ENCODE measurements at places on chromosomes 2 and 18.

DNA sequence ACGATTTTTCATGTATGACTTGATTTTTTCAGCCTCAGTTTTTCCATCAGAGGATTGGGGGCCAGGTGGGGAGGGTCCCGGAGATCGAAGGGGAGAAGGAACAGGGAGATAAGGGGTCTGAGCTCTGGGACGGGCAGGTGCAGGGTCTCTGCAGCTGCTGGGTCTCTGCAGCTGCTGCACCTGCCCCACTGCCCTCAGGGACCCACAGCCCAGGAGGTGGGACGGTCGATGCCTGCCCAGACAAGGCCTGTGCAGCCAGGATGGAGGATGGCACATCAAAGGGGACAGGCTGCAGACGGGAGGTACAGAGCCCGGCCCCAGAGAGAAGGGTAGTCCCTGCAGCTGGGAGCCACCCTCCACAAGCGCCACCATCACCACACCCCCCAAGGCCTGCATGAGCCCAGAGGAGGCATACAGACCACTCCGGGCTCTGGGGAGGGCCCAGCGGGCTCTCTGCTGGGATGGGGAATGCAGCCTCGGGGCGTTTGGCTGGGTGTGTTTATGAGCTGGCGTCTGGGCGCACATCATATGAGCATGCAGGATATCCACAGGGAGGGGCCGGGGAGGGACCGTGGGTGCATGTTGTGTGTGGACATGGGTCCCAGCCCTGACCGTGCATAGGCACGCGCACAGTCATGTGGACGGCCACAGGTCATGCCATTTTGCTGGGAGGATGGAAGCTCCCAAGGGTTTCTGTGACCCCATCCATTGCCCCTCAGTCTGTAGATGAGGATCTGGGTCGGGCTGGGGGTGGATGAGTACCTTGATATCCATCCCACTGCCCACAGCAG lies 34.9 kb upstream of the GPC1 start:
- no peak for DNase-seq

DNA sequence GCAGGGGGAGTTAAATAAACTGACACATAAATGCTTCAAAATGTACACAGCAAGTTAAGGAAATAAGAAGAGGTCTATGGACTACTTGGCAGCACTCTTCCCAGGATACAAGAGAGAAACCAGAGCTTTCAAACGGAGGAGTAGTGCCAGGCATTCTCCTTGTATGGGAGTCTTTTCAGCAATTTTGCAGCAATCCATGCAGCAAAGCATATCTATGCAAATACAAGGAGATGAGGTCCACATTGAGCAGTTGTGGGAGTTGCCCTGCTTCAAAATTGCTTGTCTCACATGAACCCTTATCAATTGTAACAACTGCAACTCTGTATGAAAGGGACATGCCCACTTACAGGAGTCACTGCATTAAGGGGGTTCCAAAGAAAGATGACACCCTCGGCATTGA lies 37.8 kb downstream of the SCN9A start:
- no peak for DNase-seq

DNA sequence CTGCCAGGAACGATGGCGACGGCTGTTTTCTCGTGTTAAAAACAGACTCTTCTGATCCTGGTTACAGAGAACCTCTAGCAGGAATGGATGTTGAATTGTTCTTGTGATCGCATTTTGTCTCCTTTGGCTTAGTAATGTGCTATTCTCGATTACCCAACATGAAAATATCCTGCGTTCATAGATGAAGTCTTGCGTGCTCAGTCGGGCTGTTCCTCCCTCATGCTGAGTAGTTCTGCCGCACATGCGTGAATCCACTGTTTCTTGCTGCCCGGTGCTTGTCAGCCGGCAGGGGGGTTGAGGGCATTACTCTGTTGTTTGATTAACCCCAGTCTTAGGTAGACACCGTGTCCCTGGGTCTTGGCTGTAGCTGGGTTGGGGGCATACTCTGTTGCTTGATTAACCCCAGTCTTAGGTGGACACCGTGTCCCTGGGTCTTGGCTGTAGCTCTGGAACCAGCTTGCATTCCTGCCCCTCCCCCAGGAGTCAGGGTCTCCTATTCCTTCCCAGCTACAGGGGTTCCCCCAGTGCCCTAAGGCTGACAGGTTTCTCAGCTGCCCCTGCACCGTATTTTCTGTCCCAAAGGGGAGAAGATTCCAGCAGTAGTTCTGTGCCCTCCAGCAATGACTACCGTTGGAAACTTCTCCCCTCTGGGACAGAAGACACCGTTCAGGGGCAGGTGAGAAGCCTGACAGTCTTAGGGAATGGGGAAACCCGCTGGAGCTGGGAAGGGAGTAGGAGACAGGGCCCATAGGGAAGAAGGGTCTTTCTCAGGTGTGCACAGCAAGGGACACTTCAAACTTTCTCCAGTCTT lies 22.1 kb upstream of the ASB1 start:
- no peak for DNase-seq

- DNase-seq = no peak
Measured at GRCh38 chr18:45874491-45875184, 49.2 kb downstream of the SIGLEC15 start.

- no peak for DNase-seq
Measured at GRCh38 chr2:166334805-166335204, 40.9 kb downstream of the SCN9A start.

Data from NCI-H1092 (cell line).